ENCODE measurements at places on chromosomes 1 and 21.

GRCh38 chr1:27116697-27117096, 38.2 kb downstream of the SLC9A1 start:
- DNase-seq = no peak

- DNase-seq = no peak
Observed at GRCh38 chr1:7967651-7968050, 6.1 kb downstream of the PARK7 start.

GRCh38 chr1:44792736-44793502, 4.9 kb upstream of the BEST4 start:
- no peak for DNase-seq

- DNase-seq = no peak
Observed at GRCh38 chr21:38908537-38908936, 102.8 kb downstream of the ETS2 start.

GRCh38 chr1:212482637-212483441, 50.1 kb downstream of the NENF start:
- DNase-seq = no peak

DNA sequence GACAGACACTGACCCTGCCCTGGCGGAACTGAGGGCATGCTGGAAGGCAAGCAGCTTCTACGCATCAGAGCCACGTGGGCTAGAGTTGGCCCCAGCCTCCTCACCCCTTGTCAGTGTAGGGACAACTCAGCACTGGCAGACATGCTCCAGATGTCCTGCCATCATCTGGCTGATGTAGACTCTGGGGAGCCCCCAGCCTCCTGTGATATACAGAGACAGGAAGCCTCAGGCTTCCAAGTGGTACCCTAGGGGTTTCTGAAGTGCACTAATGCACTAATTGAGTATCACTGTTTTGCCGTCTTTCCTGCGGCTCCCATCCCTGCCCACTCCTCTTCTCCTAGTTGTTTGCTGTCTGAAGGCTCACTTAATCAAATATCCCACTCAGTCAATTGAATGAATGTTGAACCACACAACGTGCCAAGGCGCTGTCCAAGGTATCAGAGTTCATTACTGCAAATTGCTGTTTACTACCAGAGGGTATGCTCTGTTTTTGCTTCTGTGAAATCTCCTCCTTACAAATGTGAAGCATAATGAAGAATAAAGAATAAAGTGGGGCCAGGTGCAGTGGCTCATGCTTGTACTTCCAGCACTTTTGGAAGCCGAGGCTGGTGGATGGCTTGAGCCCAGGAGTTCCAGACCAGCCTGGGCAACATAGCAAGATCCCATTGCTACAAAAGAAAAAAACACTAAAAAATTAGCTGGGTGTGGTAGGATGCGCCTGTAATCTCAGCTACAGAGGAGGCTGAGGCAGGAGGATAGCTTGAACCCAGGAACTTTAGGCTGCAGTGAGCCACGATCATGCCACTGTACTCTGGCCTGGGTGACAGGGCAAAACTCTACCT, 76.4 kb upstream of the ZBTB18 start:
- peak; percentile 54 for DNase-seq

DNA sequence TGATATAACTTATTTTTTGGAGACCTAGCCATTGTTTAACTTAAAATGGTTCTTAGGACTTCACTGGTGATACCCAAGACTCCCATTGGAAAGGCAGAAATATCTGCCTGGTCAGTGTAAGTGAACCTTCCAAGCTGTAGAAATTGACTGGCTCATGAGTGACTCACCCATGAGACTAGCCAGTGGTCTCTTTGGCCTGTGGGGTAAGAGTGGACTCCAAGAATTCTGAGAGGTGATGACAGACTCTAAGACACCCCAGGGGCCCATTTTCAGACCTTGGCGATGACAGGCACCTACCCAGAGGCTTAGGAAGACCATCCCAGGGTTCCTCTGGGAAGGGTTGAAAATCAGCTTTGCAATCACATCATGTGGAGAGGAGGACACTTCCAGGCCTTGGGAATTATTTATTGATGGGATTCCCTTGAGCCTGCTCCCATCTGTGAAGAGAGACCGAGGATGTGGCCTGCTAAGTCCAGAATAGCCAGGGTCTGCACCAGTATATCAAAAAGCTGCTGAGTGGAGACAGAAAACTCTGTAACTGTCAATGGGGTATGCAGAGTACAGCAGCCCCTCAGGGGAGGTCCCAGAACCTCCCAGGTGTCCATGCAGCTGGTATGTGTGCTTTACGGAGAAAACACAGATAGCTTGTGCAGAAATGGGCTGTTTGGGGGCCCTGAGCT, 78.9 kb downstream of the KAZN start:
- peak; percentile 59 for DNase-seq

DNA sequence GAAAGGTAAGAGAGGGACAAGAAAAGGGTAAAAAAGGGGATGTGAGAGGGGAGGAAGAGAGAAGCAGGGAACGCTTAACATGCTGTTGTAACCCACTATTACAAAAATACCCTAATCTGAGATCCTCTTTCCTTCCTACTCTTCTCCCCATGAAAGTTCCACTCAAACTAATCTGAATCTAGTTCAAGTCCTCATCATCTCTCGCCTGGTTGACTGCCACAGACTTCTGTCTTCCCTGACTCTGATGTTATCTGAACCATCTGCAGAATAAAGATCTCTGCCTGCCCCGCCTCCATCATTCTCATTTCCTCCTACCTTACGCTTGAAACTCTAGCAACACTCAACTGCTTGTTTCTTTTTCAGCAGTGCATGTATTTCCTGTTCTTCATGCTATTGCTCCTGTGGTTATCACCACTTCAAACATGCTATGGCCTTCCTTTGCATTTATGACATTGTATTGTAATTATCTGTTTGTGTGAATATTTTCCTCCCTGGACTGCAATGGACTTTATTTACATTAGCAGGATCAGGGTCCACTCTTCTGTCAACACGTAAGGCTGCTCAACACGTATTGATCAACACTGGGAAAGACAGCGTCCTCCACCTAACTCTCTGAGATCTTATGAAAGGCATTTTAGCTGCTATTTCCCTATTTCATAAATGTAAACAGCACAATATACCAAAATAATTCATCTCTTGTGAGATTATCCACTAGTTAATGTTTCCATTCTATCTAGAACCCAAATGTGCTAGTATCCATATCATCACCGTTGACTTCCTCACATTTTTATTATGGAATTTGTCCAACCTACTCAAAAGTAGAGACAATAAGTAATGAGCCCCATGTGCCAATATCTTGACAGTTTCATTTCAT, 215.5 kb upstream of the USP25 start:
- no peak for DNase-seq

DNA sequence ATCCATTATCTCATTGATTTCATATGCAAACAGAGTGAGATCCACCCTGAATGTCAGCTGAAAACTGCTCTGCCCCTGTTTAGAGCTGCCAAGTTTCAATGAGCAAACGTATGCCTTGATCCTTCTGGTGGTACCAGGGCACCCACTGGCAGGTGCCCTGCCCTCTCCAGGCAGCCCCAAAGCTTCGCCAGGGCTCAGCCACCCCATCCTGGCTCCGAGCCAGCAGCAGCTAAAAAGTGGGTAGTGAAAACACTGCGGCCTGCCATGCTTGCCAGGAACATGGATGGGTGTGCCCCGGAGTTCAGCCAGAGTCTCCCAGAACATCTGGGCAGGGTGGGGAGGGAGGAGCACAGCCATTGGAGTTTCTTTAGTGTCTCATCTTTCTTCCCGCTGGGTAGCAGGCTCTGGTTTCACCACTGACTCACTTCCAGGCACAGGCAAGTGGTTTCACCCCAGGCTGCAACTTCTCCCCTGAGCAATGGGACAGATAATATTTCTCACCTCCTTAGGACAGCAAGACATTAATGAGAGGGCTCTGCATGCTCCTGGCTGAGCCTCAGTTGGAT, 8.1 kb upstream of the LMX1A start:
- DNase-seq = peak; percentile 74

- no peak for DNase-seq
Observed at GRCh38 chr1:43772978-43773377, 65.6 kb downstream of the ST3GAL3 start.

- no peak for DNase-seq
Observed at GRCh38 chr1:106278716-106279115, 777.8 kb upstream of the PRMT6 start.

DNA sequence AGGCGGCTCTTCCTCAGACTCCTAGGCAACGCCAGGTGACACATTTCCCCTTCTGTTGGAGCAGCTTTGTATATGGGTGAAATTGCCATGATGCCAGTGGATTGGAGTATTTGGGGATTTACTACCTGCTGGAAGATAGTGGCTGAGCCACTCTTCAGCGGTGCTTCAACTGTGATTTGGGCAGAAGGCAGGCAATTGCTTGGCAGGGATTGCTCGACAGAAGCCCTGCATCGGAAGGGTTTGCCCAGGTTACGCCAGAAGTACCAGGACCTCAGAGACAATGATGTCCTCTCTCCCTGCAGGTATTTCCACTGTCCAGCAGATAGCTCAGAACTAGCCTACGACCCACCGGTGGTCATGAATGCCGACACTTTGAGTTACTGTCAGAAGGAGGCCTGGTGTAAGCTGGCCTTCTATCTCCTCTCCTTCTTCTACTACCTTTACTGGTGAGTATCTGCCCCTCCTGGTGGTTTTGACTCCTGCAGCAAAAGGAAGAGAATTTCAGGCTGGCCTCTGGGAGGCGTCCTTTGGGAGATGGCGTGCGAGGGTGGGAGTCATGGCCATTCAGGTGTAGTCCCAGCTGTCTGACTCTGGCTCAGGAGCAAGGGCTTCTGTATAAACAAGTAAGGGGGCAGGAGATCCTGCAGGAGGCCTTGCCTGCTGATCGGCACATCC, 118.3 kb downstream of the CNIH3 start:
- DNase-seq = no peak

GRCh38 chr1:18869847-18870594, 10.6 kb upstream of the TAS1R2 start:
- DNase-seq = no peak

DNA sequence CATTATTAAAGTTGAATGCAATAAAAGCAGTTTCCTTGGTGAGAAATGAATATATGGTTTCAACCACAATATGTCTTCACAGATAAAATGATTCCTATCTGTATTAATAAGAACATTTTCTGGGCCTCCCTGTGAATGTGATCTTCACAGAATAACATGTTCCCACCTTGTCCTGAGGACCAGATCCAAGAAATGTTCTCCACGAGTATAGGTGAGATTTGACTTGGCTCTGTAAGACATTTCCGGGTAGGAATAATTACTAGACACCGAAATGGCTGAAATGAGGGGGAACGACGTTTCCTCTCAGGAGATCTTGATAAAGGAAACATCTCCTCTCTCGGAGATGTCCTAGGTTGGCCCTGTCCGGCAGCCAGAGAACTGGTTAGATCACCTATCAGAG, 61.4 kb downstream of the CLIC6 start:
- no peak for DNase-seq

DNA sequence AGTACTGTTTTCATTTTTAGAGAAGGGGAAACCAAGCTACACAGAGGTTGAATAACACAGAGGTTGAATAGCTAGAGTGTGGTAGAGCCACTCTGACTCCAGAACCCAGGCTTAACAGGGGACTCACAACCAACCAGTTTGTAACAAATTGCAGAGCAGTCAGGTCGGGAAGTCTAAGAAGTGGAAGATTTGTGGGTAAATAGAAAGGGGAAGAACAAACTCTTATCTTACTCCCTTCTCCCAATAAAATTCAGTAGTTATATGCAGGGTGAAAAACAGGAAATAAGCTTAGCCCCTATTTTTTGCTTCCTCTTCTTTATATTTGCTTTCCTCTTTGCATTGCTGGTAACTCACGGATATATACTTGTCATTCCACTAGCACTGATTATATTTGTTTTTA, 23.2 kb downstream of the CDC42 start:
- DNase-seq = no peak

- DNase-seq = no peak
Observed at GRCh38 chr1:20321573-20321972, 30.9 kb downstream of the VWA5B1 start.

- no peak for DNase-seq
Observed at GRCh38 chr1:78543941-78544643, 53.3 kb downstream of the PTGFR start.

DNA sequence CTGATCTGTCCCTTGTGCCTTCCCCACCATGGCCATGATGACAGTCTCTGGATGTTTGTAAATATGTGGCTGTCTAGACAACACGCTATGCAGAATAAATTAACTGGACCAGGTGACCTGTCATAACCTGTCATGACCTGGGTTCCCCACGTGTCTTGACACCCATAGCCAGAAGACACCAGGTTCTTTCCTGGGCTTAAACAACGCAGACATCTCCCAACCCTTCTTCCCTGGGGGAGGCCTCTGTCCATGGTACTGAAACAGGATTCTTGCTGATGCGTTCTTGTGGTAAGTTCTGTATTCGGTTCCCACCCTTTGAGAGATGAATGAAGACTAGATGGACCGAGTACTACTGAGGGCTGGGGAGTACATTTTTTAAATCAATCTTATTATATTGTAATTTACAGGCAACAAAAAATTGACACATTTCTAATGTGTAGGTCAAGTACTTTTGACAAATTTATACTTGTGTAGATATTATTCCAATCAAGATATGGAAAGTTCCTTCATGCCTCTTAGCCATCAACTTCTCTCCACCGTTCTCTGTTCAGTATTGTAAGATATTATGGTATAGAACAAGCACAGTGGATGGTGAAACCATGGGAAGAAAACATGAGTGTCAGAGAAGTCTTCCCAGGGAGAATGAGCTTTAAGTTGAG, 738.8 kb downstream of the PTPRU start:
- peak; percentile 48 for DNase-seq

DNA sequence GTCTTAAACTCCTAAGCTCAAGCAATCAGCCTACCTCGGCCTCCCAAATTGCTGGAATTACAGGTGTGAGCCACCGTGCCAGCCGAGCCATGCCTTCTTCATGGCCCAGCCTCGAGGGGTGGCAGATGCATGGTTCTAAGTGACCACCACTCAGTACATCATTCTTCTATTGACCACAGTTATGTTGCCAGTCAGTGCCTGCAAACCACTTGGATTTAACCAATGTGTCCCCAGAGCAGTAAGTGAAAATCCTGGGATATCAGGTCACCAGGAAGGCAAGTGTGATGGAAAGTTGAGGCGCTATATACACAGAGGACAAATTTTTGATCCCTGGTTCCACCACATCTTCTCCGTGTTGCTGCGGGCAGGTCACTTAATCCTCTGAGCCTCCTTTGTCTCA, 37.0 kb upstream of the RD3 start:
- DNase-seq = no peak

GRCh38 chr1:91797164-91797563, 88.8 kb downstream of the TGFBR3 start:
- DNase-seq = no peak

GRCh38 chr1:201385299-201385891, 7.9 kb upstream of the TNNT2 start:
- DNase-seq = peak; percentile 32

GRCh38 chr1:21141030-21141429, 35.7 kb downstream of the EIF4G3 start:
- no peak for DNase-seq

- DNase-seq = no peak
Observed at GRCh38 chr1:205275133-205275532, 46.4 kb downstream of the NUAK2 start.

DNA sequence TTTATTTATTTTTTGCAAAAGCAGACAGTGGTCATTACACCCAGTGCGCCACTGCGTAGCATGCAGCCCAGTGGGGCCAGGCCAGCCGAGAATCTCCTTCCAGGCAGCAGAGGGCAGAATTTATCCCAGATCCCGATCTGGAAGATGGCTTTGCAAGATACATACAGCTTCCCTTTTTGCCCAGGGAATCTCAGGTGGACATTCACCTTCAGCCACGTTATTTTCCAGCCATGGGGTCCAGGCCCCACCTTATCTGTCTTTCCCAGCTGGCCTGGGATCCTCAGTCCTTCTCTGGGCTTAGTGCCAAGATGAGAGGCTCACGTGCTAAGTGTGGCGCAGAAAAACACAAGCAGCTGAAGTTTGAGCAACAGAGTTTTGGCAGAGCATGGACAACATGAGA, 123.6 kb downstream of the AJAP1 start:
- DNase-seq = peak; percentile 59

- DNase-seq = no peak
Observed at GRCh38 chr1:237211540-237211939, 169.6 kb downstream of the RYR2 start.
